ENCODE measurements at places on chromosomes 12 and 14.

DNA sequence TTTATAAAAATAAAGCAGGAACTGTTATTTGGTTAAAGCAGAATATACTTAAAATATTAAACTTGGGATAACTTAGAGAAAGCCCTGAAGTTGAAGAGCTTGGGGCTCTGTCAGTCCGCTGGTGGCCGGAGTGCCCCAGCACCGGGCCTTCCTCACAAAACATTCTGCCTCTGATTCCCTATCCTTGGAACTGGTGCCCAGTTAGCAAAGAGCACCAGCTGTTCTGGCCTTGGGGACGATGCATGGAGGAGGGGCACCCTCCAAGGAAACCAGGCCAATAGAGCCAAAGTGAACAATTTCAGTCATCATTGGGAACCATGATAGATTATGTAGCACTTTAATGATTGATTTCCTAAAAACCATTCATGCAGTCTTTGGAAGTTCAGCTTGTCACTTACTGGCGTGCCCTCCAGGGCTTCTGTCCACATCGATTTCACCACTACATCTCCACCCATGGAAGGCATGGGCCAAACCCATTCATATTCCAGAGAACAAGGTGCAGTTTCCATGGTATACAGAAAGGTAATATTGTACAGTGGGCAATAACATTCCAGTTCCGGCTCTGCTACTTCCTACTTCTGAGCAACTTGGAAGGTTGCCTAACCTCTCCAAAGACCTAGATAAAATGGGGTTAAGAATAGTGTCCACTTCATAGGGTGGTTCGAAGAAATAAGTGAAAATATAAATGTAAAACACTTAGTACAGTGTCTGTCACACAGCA lies 145.9 kb downstream of the ETV6 start:
- DNase-seq, result no peak

DNA sequence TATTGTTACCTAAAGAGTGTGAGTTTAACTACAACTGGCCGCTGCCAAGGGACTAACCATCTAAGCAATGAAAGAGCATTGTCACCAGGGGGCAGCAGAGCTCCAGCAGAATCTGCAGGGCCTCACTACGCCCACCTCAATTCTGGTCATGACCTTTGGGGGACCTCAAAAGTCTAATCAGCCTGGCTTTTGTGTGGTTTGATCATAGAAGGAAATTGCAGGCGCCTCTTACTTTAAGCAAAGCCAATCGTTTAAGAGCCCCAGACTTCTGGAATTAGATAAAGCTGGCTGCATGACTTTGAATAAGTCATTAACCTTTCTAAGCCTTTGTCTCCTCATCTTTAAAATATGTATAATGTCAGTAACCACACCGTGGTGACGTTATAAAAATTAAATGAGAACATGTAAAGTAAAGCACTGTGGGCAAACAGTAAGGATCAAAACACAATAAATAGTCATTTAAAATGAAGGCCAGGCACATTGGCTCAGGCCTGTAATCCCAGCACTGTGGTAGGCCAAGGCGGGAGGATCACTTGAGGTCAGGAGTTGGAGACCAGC lies 58.6 kb downstream of the TBX3 start:
- no peak for DNase-seq

GRCh38 chr14:20112321-20112720 lies 1.8 kb downstream of the OR4K17 start:
- DNase-seq, result no peak

GRCh38 chr12:124940143-124940392 lies 25.6 kb upstream of the UBC start:
- no peak for DNase-seq

GRCh38 chr12:102702447-102703114 lies 214.5 kb downstream of the PAH start:
- peak; percentile 30 for DNase-seq

All from midbrain (tissue), 1 donor.